Activated CD8-positive, alpha-beta memory T cell treated with anti-CD3 and anti-CD28 coated beads, Interleukin-2, amount 10 ng/mL, durations not matched to agents 7 days and 5 days (primary cell): ENCODE measurements at places on chromosomes 3 and 15.

GRCh38 chr3:101816215-101817149 lies 32.8 kb upstream of the NFKBIZ start:
- DNase-seq, result no peak

DNA sequence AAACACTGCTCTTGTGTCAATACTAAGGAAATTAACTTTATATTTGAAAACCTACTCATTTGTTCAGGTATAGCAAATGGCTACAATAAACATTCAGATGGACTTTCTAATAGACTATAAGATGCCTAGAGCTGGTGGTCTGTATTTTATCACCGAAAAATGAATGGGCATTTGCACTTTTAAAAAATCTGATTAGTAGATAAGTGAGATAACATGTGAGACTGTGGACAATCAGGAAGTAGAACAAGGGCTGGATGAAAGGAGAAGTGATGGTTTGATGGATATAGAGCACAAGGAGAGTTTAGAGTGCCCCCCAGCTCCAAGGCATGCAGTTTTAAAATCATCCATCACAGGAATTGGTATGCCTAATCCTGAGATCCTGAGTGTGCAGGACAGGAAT lies 308.4 kb upstream of the RARB start:
- DNase-seq, result no peak

GRCh38 chr3:196883361-196883760 lies 15.6 kb downstream of the SENP5 start:
- DNase-seq, result no peak

- no peak for DNase-seq
These were observed 1030.6 kb downstream of the MCTP2 start for GRCh38 chr15:95261968-95262367.

DNA sequence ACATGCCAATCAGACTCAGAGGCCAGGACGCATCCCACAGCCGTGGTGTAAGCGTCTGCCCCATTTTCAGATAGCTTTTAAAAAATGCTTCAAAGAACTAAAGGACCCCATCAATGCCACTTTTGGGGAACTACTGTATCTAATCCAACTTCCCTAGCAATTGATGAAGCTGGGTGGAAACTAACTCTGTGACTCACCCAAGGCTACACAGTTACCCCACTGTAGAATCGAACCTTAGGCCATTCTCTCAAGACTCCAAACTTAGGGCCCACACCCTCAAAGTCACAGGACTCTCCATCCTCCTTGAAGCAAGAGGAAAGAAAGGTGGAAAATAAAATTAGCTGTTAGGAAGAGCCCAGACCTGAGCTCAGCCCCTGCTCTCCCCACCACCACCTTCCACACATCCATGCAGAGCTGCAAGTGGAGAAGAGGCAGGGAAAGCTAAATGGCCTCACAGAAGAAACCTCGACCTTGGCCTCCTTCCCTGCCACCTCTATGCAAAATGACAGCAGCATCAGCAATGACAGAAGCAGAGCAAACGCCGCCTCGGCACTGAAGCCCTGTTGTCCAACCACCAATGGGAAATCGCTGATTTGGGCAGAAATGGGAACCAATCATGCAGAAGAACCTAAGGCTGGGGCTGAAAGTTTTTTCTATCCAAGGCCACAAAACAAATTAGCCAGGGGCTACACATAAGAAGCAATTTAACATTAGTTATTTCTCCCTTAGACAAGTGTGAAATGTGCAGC lies 22.2 kb downstream of the ANP32A start:
- no peak for DNase-seq

DNA sequence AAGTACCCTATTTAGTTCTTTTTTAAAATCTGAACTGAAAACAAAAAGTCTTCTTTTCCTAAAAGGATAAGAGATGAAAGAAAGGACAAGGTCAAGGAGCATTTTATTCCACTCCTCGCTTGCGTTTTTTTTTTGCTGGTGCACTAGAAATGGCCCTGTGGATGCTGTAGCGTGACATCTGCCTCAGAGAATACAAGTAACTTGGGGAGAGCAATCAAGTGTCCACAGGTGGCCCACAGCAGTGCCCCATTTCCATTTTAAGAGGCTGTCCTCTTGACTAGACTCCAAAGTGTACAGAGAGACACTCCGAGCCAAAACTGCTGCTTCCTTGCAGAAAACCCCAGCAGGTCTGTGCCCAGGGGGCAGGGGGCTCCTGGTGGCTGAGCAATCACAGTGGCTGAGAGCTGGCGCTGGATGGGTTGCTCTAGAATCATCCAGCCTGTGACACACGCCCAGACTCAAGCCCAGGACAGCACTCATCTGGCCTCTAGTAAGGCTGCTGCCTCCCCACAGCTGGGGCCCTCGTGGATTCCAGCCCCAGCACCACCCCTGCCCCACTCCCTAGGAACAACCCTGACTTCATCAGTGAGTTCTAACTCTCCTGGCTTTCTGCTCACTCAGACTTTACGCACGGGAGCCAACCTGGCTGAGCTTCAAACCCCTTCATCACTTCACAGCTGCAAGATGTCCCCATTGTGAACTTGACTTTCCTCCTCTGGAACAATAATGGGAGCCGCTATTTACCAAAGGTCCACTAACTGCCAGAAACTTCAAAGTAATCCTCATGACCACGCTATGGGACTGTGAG lies 71.1 kb upstream of the SPATA12 start:
- DNase-seq, result no peak

GRCh38 chr3:10400050-10400748 lies 79.3 kb upstream of the SEC13 start:
- DNase-seq, result no peak

DNA sequence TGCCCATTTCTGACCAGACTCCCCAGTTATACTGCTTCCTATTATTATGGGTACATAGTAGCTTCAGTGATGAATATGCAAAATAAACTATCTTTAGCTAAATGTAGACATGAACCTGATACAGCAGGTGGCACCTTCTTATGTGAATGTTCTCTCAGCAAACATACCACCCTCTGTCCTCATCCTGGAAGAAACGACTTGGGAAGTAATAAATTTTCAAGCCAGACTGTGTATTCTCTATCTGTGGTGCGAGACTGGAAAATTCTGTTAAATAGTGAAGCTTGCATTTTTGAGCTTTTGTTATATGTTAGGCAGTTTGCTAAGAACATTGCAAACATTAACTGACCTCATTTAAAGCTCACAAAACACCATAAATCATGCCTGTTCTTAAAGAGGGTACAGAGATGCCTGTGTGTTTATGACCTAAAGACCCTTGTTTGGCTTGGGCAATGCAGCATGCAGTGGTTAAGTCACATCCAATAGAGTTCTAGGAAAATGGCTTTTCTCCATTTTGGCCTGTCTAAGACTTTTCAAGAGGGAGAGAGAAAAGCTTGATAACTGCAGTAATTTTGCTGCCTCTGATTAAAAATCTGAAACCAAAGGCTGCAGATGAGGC lies 287.1 kb downstream of the NEK10 start:
- no peak for DNase-seq

- DNase-seq, result no peak
These were observed 25.2 kb downstream of the CPEB1 start for GRCh38 chr15:82621970-82622369.

- peak; percentile 68 for DNase-seq
These were observed 1.5 kb upstream of the MYNN start for GRCh38 chr3:169771497-169772304.

GRCh38 chr3:41532976-41533375 lies 333.7 kb downstream of the CTNNB1 start:
- DNase-seq, result no peak

DNA sequence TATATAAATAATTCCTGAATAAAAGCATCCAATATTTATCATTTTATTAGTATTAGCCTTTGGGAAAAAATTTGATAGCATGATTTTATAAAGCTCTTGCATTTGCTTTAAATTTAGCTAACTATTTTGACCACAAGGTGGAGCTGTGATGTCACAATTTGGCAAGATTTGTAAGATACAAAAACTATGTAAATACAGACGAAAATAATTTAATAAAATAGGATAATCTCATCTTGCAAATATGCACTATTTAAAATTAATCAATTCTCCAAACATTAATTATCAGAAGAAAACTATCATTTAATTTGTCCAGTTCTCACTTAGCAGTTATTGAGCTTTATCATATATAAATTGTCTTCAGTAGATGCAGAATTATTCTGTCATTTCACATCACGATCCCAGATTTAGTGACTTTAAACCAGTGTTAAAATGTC lies 95.4 kb downstream of the PLOD2 start:
- no peak for DNase-seq
